ENCODE measurements at places on chromosomes 11 and 22.

- no peak for DNase-seq
Measured at GRCh38 chr11:43486141-43486540, 127.4 kb downstream of the TTC17 start.

GRCh38 chr11:117313828-117314768 is 2.0 kb downstream of the BACE1 start:
- no peak for DNase-seq

- no peak for DNase-seq
Measured at GRCh38 chr22:23744001-23744400, 6.9 kb downstream of the ZNF70 start.

DNA sequence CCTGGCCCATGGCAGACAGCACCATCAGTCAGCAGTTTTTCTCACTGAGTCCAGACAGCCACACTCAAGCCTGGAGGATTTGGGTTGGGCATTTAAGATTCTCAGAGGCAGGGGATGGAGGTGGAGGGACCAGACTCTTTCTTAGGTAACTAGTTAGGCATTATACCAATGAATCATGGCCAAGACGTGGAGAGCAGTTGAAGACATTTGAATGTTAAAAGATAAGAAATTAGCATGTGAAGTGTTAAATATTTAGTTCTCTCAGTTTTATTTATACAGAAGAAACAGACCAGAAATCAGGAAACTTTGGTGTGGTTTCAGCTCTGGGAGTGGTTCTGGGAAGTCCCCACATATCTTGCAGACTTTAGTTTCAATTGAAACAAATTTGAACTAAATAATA is 9.9 kb downstream of the GTF2H1 start:
- no peak for DNase-seq

DNA sequence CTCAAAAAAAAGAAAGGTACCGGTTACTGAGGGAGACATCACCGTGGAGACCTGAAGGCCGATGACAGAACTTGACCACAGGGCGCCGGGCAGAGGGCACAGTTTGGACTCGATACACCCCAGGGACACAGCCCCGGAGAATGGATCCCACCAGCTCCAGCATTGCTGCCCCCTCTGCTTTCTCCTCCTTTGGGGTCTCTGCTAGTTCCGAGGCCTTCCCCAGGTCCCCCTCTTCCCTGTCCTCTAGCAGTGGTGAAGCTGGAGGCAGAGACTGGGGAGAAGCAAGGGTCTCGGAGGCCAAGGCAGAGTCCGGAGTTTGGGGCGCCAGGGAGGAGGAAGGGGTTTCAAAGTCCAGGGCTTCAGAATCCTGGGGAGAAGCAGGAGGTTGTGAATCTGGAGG is 4.8 kb upstream of the EEF1G start:
- no peak for DNase-seq

- DNase-seq, result no peak
Measured at GRCh38 chr11:118232659-118233058, 7.8 kb upstream of the JAML start.

DNA sequence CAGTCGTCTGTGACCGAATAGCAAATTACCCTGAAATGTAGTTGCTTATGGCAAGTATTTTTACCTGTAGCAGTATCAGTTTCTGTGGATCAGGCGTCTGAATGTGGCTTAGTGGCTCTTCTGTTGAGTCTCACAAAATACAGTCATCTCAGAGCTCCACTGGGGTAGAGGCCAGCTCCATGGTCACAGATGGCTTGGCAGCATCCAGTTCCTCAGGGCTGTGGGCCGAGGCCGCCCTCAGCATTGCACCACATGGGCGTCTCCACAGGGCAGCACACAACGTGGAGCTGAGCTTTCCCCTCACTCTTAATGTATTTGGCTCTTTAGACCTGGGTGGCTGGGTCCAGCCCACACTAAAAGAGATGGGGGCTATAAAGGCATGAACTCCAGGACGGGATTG is 57.8 kb downstream of the SBF1 start:
- no peak for DNase-seq

- DNase-seq, result no peak
Measured at GRCh38 chr22:50599816-50600455, 657 bp upstream of the MAPK8IP2 start.

- no peak for DNase-seq
Measured at GRCh38 chr11:125301346-125301745, 136.8 kb downstream of the PKNOX2 start.

DNA sequence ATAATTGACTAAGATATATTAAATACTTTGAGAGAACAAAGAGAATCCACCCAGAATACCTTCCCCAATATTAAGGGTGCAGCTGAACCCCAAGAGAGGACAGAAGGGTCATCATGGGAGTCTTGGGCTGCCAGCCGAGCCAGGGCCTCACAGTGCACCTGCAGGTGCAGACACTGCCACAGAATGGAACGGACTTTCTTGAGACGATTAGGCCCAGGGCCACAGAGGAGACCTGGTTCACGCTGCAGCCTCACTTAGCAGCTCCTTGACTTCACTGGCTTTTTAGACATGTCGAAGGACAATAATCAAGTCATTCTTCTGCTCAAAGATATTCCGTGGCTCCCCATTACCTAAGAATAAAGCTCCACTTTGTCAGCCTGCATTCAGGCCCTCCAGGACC is 100.6 kb downstream of the PHF21B start:
- no peak for DNase-seq

- no peak for DNase-seq
Measured at GRCh38 chr11:2647953-2648352, 51.8 kb downstream of the KCNQ1OT1 start.

DNA sequence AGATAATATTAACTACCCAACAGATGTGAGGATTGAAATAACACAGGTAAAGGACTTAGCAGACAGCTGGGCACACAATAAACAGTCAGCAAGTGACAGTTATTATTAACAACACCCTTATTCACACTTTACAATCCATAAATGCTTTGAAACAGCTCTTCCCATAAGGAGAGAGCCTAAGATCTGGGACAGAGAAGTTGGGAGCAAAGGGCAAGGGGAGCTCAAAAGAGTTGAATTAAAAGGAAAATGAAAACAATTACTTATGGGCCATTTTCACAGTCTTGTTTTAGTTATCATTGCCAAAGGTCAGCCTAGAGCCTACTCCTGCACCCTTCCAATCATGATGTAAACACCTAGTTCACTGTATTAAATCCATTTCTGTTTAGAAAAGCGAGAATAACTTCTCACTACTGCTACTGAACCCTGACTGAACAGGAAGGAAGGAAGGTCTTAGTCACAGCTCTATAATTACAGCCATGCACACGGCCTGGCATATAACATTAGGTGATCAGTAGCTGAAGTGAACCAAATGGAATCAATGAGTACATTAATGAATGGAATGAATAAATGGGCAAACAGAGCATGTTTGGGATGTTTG is 111.3 kb downstream of the PLEKHA7 start:
- no peak for DNase-seq

- peak; percentile 65 for DNase-seq
Measured at GRCh38 chr11:118628432-118628831, 21.0 kb downstream of the PHLDB1 start.

GRCh38 chr22:22023581-22024137 is 41.1 kb upstream of the TOP3B start:
- DNase-seq, result no peak

GRCh38 chr22:27531782-27532530 is 269.6 kb downstream of the MN1 start:
- DNase-seq, result no peak

DNA sequence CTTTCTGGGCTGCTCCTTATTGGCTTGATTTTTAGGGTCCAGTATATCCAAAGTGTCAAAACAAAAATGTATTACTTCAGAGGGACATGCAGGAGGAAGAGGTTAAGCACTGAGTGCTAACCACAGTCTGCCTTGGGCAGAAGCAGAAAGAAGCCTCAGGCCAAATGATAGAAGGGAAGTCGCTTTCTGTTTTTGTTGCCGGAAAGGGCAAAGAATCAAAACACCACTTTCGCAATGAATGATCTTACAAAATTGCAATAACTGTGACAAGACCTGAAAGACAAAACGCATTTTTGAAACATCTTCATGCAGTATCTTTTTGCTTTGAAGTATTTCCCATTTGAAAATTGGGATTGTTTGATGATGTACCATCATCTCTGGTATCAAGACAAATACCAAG is 70.1 kb upstream of the PICALM start:
- DNase-seq, result no peak

- no peak for DNase-seq
Measured at GRCh38 chr11:130145975-130146776, 13.4 kb upstream of the ST14 start.

GRCh38 chr11:101718402-101718801 is 134.6 kb upstream of the TRPC6 start:
- no peak for DNase-seq

- no peak for DNase-seq
Measured at GRCh38 chr11:47724041-47724729, 9.0 kb upstream of the AGBL2 start.

DNA sequence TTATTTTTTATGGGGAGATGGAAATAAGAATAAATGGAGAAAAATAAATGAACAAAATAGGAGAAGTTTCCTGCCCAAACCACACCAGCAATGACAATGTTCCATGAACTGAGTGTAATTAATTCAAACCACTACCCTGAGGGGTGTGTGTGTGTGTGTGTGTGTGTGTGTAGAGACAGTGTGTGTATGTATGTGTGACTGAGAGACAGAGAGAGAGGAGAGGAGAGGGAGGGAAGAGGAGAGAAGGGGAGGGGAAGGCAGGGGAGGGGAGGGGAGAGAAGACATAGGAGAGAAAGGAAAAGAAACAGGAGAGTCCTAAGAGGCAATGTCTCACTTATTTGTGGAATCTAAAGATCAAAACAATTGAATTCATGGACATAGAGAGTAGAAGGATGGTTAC is 65.0 kb upstream of the POU2AF1 start:
- no peak for DNase-seq

- no peak for DNase-seq
Measured at GRCh38 chr11:11569936-11570491, 51.8 kb downstream of the GALNT18 start.

DNA sequence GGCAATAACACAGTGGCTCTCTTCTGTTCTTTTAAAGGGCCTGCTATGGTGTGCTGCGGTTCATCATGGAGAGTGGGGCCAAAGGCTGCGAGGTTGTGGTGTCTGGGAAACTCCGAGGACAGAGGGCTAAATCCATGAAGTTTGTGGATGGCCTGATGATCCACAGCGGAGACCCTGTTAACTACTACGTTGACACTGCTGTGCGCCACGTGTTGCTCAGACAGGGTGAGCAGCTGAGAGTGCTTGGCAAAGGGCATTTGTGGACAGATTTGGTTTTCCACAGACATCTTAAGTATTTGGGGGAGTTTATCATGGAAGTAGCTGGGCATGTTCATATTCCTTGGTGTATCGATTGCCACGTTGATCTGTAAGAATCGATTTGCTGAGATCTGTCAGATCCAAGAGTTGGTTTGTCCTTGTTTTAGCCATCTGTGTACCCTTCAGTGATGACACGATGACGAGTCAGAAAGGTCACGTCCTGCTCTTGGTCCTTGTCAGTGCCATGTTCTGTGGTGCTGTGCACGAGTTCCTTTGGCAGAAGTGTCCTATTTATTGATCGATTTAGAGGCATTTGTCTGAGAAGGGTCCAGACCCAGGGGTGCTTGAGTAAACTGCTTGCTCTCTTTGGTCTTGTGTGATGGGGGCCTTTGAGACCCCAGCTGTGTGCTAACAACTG is 4.8 kb downstream of the RPS3 start:
- no peak for DNase-seq

DNA sequence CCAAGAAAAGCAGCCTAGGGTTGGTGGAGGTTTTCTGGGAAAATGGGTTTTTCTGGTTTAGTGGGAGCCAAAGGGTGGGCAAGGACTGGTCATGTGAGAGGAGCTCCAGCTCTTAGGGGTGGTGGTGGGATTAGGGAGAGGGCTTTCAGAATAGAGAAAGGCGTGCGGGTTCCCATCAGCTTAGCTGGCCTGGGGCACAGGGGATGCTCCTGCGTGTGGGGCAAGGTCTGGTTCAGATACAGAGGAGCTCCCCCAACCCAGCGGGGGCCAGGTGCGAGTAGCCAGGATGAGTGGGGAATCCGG is 644 bp downstream of the TMEM134 start:
- DNase-seq, result no peak

DNA sequence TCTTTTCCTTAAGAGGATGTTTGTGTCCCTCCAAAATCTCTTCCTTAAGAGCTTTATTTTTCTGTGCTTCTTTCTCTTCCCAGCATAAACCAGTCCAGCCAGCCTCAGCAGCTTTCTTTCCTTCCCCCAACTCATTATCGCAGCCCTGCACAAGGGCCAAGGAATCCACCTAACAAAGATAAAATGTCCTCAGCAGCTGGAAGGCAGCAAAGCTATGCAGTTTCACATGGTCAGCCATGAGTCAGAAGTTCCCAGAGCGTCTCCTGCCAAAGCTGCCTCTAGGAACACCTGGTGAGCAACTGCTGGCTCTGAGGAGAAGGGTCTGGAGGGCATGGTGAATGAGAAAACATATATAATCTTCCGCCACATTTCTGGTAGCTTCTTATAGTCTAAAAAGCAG is 45.3 kb upstream of the HMGXB4 start:
- DNase-seq, result no peak

GRCh38 chr22:42933485-42934091 is 76.5 kb upstream of the ARFGAP3 start:
- peak; percentile 69 for DNase-seq

DNA sequence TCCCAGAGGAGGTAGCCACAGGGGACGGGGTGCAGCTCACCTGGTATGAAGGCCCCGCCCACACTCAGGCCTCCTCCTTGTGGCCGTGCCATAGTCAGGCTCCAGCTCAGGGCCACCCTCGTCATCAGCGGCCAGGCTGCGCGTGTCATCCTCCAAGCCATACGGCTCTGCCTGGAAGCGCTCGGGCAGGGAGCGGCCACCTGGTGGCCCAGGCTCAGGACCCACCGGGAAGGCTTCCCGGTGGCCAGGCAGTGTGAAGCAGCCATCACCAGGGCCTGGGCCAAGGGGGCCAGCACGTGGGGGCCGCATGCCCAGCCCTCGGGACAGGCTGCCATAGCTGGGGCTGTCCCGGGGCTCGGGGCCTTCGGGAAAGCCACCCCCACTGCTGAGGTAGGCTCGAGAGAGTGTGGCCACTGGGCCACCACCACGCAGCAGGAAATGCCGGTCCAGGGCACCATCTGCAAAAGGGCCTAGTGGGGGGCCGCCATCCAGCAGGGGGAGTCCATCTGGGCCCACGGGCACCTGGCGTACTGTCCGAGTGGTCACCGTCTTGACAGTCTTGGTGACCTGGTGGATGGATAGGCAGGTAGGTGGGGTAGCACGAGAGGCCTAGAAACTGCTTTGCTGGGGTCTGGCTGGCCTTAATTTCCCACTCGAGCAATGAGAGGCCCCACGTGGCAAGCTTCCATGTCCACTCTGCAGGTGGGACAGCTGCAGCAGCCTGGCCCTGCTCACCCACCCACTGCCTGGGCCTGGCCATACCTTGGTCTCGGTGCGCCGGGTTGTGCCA is 35.3 kb downstream of the ARVCF start:
- DNase-seq, result no peak

DNA sequence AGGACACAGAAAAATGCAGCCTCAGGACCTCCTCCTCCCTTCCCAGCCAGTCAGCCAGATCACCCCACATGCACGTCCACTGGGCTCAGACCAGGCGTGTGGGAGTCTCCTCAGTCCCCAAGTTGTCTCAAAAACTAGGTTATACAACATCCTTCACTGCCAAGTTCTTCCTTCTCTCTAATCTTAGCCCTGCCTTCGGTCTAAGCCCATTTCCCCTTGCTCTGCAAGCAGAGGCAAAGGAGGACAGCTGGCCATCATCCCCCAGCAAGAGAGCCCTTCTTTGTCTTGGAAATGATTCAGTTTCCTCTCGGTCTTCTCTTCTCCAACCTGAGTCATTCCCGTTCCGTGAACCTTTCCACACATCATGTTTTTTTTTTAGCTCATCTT is 14.0 kb upstream of the NRGN start:
- no peak for DNase-seq

Measured in hippocampal formation (tissue), 2 donors.